ENCODE measurements at places on chromosomes 2 and 18.

- H3K27ac ChIP-seq = no peak overlapping the region
- H3K36me3 ChIP-seq = no peaks in the 10 kb centered on the region
- no peaks in the 10 kb centered on the region for H3K27me3 ChIP-seq
- no peaks in the 10 kb centered on the region for H3K4me1 ChIP-seq
- H3K4me3 ChIP-seq = no peak overlapping the region
- no peak for DNase-seq
Observed at GRCh38 chr2:85913884-85914881, 25.4 kb upstream of the ST3GAL5 start.

DNA sequence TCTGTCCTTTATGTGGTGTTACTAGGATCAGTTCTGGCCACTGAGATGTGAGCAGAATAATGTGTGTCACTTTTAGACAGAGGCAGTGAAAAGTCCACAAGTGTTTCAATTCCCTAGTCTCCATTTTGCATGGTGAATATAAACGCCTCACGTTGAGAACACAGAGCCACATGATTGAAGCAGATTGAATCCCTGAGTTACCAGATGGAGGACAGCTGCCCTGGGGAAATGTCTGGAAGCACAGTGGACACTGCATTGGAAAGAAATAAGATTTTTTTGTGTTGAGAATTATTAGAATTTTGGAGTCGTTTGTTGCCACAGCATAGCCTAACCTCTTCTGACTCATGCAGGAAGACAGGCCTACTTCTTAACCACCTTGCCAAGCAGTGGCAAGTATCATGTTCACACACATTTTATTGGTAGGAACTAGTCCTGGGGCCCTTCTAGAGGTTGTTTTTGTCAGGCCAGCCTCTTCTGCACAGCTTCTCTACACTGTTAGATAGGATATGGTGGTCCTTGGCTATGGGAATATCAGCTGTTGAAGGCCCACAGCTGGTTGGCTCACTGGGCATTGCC lies 188.6 kb downstream of the TMEM182 start:
- no peaks in the 10 kb centered on the region for H3K4me1 ChIP-seq
- H3K27ac ChIP-seq = no peak overlapping the region
- H3K27me3 ChIP-seq = no peaks in the 10 kb centered on the region
- no peak overlapping the region for H3K4me3 ChIP-seq
- no peaks in the 10 kb centered on the region for H3K36me3 ChIP-seq

GRCh38 chr18:47987388-47987699 lies 56.9 kb upstream of the SMAD2 start:
- H3K27me3 ChIP-seq = no peaks in the 10 kb centered on the region
- no peaks in the 10 kb centered on the region for H3K36me3 ChIP-seq
- H3K27ac ChIP-seq = no peak overlapping the region

DNA sequence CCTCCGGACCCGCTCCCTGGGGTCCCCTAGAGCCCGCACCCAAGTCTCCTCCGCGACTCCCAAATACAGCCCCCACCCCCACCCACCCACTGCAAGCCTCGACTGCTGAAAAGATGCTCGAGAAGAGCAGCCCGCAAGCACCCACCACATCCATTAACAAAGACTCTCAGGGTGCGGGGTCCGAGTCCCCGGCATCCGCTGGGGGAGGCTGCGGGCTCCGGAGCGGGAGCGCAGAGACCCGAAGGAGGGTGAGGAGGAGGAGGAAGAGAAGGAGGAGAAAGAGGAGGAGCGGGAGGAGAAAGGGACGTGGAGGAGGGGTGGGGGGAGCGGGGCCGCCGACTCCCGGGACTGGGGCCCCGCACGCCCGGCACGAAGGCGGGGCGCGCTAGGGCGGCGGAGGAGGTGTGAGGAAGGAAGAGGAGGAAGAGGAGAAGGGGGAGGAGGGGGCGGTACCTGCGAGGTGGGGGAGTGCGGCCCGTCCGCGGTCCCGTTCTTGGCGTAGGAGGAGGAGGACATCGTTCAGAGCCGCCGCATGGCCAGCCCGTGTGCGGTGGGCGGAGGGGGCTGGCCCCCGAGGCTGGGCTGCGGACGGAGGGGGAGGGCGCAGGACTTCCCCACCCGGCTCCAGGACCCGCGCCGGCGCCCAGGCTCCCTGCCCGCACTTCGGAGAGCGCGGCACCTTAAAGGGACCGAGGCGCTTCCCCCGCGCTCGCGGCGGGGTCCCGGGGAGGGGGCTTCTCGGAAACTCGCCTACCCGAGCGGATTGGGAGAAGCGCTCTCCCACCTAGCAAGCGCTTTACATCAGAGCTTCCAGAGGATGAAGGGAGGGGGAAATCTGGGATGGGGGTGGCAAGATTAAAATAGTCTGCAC lies at the start of gene CACNB4:
TSS of gene CACNB4 (minus strand) at position 549 of the 871 bp plus-strand sequence.
- H3K4me3 ChIP-seq = peak within 1 kb of the TSS; percentile 55
- DNase-seq = peak; percentile 27
- peaks cover 4% of the 10 kb centered on the region for H3K4me1 ChIP-seq
- no peaks in the 10 kb centered on the region for H3K36me3 ChIP-seq
- no peak within 1 kb of the TSS for H3K27ac ChIP-seq

DNA sequence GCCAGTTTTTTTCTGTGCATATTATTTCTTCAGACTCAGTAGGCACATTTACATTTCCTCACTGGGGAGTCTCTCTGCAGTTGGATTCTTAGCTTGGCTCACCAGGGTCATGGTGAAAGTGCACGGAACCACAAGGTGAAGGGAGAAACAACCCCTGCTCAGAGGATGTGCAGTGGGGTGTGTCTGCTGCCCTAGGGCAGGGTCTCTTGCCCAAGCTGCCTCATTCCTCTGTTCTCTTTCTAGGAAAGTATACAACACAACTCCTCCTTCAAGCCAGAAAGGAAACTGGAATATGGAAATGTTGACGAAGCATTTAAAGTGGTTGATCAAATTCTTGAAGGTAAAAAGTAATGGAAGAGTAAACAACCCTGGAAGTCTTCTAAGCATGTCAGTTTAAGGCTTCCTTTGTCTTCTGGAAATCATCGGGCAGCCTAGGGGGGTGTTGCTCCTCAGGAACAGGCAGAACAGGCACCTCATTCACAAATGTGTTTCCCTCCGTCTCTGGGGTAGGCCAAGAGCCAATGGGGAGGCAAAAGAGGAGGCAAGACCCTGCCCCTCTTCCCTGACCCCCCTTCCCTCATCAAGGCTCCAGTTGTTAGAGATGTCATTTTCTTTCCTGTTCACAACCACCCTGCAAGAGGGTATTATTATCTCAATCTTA lies 41.4 kb downstream of the AOX1 start:
- DNase-seq = no peak
- no peak overlapping the region for H3K4me3 ChIP-seq
- H3K27me3 ChIP-seq = no peaks in the 10 kb centered on the region
- H3K27ac ChIP-seq = no peak overlapping the region

GRCh38 chr2:130853391-130853790 lies 16.7 kb downstream of the ARHGEF4 start:
- H3K4me3 ChIP-seq = no peak overlapping the region
- H3K27me3 ChIP-seq = no peaks in the 10 kb centered on the region
- H3K4me1 ChIP-seq = no peaks in the 10 kb centered on the region
- DNase-seq = no peak

DNA sequence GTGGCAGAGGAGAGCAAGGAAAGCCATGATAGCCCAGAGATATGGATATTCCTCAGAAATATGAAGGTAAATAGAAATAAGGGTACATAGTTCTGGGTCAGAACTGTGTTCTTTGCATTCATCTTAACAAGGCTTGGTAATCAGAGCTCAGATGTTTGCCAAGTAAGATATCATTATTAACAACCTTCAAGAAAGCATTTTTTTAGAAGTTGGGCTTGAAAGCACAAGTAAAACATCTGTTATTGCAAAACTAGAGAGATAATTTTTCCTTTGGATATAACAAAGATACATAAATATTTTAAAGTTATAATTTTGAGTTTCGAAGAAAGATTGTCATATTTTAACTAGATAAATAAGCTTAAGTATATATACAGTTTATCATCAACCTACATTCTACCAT lies 171.4 kb downstream of the ZNF804A start:
- no peaks in the 10 kb centered on the region for H3K36me3 ChIP-seq
- no peak overlapping the region for H3K4me3 ChIP-seq
- no peak overlapping the region for H3K27ac ChIP-seq
- no peaks in the 10 kb centered on the region for H3K4me1 ChIP-seq
- DNase-seq = no peak

GRCh38 chr2:127134235-127134634 lies 27.3 kb upstream of the BIN1 start:
- no peak for DNase-seq
- H3K36me3 ChIP-seq = no peaks in the 10 kb centered on the region
- H3K4me1 ChIP-seq = no peaks in the 10 kb centered on the region
- H3K27ac ChIP-seq = no peak overlapping the region

DNA sequence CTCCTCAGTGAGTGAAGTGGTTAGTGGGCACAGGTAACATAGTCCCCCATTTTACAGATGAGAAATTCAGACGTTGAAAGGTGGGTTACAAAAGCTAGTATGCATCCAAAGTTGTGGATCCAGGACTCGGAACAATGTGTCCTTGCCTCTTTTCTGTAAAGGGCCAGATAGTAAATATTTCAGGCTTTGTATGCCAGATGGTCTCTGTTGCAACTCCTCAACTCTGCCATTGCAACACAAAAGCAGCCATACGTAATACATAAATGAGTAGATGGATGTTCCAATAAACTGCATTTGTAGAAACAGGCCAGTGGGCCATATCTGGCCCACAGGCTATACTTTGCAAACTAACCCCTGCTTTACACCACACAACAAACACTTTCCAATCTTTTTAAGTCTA lies 166.6 kb upstream of the PKDCC start:
- no peak for DNase-seq
- peaks cover 7% of the 10 kb centered on the region for H3K4me1 ChIP-seq
- no peaks in the 10 kb centered on the region for H3K27me3 ChIP-seq
- H3K36me3 ChIP-seq = no peaks in the 10 kb centered on the region

DNA sequence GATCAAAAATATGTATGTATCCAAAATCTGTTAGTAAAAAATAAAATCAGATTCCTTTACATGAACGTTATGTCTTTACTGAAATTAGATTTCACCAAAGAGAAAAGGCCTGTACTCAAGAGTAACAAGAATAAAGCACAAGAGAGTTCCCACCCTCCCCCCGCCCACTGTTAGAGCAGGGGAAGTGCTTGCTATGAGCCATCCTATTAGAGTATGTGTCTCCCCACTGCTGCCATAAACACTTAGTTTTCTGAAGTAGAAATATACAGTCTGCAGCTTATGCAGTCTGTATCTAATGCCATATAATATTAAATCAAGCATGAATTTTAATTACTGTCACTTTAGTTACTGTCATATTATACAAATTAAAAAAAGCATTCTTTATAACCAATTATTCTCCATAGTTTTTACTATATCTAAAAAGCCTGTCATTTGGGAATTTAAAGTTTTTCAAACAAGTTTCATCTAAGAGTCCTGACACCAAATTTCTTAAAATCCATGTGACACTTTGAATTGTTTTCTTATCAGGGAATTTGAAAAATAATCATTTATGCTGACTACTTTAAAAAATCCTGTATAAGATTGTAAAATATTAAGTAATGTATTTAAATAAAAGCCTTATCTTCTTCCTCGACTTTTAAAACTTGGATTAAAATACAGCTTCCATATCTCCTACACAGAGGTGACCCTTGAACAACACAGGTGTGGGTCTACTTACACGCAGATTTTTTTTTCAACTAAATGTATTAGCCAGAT lies 51.8 kb upstream of the GPR75 start:
- peaks cover 46% of the 10 kb centered on the region for H3K36me3 ChIP-seq
- no peak overlapping the region for H3K4me3 ChIP-seq
- DNase-seq = no peak
- H3K27me3 ChIP-seq = no peaks in the 10 kb centered on the region

DNA sequence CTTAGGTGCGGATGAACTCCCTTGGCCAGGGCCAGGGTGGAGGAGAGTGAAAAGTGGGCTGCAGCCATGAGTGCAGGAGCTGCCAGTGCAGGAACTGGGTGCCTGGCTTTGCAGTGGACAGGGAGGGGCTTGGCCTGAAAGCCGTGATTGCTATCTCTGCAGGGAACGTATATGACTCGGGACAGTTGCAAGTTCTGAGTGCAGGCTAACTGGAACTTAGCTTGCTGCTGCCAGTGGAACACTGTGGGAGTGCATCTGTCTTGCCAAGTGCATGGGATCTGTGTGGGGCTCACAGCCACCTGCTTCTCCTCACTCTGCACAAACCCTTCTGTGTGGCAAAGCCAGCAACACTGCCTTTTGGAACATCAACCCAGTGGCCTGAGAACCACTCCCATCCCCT lies 36.9 kb downstream of the FLACC1 start:
- no peak overlapping the region for H3K27ac ChIP-seq
- no peak for DNase-seq
- no peaks in the 10 kb centered on the region for H3K36me3 ChIP-seq
- H3K4me3 ChIP-seq = no peak overlapping the region

DNA sequence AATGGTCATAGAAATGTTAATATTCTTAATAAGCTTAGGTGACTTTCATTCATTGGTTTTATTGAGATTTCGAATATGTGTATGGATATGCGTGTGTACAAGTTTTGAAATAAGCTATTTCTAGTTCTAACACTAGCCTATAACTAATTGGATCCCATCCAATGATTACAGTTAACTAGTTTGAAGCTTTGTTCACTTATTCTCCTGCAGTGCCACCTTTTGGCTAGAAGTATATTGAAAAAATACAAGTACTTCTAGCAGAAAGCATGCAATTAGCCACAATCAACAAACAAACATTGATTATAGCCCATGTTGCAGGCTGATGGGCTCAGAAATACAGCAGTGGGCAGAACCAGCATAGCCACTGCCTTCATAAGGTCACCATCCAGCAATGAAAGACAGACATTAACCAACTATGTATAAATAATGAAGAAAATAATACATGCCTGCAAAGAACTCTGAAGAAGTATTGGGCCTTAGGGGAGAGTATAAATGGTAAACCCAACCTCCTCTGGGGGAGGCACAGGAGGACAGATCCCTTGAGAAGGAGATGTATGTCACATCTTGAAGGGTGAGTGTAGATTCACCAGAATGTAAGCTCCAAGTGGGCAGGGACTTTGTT lies 5.1 kb upstream of the PIEZO2 start:
- peaks cover 6% of the 10 kb centered on the region for H3K27me3 ChIP-seq
- H3K4me3 ChIP-seq = no peak overlapping the region
- H3K4me1 ChIP-seq = peaks cover 7% of the 10 kb centered on the region
- H3K36me3 ChIP-seq = no peaks in the 10 kb centered on the region
- H3K27ac ChIP-seq = no peak overlapping the region

GRCh38 chr2:98172150-98172765 lies 85.3 kb downstream of the VWA3B start:
- H3K4me1 ChIP-seq = no peaks in the 10 kb centered on the region
- DNase-seq = no peak
- H3K27me3 ChIP-seq = no peaks in the 10 kb centered on the region
- H3K36me3 ChIP-seq = no peaks in the 10 kb centered on the region
- H3K27ac ChIP-seq = no peak overlapping the region

DNA sequence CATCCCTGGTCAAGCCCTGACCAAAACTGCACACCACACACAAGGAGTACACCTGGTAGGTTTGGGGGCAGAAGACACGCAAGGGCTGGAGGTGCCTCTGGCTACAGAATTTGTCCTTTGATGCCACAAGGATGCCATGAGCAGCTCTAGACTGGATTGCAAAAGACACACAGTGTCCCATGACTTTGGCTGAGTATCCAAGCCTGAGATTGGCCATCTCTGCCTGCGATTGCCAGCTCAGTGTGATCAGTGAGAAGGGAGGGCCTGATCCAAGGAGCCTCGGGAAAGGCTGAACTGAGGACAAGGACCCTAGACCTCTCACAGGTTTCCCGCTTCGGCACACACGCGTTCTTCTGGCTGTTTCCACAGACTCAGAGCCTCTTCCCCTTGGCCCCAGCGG lies 60.0 kb upstream of the FOSL2 start:
- no peak for DNase-seq
- H3K4me1 ChIP-seq = no peaks in the 10 kb centered on the region
- H3K4me3 ChIP-seq = no peak overlapping the region

- no peak overlapping the region for H3K27ac ChIP-seq
- no peaks in the 10 kb centered on the region for H3K36me3 ChIP-seq
- no peak overlapping the region for H3K4me3 ChIP-seq
- DNase-seq = no peak
- H3K27me3 ChIP-seq = no peaks in the 10 kb centered on the region
- no peaks in the 10 kb centered on the region for H3K4me1 ChIP-seq
Observed at GRCh38 chr2:15819562-15820256, 120.6 kb upstream of the MYCN start.
